ENCODE measurements at places on chromosomes 13 and 19.

- DNase-seq = no peak
Observed at GRCh38 chr13:104043184-104043583, 977.0 kb upstream of the SLC10A2 start.

GRCh38 chr13:28489524-28489931 is 5.4 kb downstream of the FLT1 start:
- no peak for DNase-seq

- DNase-seq = no peak
Observed at GRCh38 chr13:111919286-111919685, 147.7 kb upstream of the SOX1 start.

DNA sequence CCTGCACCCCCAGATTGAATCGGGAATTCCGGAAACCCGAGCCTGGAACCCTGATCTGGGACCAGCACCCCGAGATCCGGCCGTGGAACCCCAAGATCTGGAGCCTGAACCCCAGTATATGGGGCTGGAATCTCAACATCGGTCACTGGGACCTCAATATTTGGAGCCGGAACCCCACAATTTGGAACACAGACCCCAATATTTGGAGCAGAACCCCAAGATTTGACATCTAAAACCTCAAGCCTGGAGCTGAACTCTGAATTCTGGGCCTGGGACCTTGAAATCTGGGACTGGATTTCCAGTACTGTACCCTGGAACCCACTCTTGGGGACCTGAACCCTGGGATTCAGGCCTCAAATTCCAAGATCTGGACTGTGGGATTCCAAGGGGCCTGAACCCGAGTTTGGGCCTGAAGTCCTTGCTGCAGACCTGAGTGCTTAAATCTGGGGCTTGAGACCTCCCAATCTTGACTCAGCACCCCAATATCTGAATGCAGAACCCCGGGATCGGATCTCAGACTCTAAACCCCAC is 629 bp downstream of the LRFN3 start:
- DNase-seq = no peak

- DNase-seq = no peak
Observed at GRCh38 chr19:3225677-3226093, 1.2 kb downstream of the CELF5 start.

- DNase-seq = no peak
Observed at GRCh38 chr13:32949820-32950219, 66.4 kb upstream of the KL start.

DNA sequence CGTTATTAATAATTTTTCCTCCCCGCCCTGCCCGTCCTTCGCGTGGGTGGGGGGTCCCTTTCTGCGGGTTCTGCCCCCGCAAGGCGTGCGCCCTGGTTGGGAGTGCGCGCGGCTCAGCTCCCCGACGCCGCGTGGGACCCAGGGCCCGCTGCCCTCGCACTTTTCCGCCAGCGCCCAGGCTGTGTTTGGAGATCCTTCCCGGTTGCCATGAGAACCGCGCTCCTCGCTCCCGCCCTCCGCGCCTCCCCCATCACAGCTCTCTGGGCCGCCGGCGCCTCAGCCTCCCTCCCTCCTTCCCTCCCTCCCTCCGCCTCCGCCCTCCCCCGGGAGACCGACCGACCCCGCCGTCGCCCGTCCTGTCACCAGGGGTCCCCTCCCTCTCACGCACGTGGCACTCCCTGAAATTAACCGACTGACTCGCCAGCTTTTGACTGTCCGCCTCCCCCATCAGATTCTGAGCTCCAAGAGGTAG is 2.4 kb upstream of the SSBP4 start:
- DNase-seq = peak; percentile 41

- DNase-seq = no peak
Observed at GRCh38 chr13:87128491-87128890, 542.7 kb upstream of the SLITRK5 start.

DNA sequence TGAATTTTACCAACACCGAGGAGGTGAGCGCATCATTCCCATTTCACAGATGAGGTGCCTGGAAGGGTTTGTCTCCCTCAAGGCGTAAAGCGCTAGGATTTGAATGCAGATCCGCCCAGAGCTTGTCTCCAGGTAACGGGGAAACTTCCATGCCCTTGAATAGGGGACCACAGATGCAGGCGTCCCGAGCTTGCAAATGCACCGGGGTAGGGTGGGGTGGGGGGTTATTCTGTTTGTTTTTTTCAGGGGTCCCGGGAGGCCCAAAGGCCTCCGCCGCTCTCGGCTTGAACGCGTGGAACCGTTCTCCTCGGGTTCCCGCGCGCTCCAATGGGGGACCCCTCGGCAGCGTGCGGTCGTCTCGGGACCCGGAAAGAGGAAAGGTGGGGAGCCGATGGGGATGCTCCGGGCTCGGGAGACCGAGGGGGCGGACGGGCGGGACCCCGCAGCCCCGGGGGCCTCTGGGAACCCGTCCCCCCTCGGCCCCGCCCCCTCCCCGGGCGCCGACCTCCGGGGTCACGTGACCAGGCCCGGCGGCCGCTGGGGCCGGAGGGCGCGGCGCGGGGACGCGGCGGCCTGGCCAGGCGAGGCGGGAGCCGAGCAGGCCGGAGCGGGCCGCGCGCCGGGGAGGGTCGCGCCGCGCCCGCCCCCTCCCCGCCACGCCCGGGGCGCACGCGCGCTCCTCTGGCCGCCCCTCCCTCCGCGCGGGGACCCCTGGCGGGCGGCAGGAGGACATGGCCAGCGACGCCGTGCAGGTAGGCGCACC is at the start of gene PKN1:
PKN1 (plus strand) TSS at position 516 of the 763 bp plus-strand sequence; CDS start at position 732, 216 bp downstream.
- peak; percentile 66 for DNase-seq

DNA sequence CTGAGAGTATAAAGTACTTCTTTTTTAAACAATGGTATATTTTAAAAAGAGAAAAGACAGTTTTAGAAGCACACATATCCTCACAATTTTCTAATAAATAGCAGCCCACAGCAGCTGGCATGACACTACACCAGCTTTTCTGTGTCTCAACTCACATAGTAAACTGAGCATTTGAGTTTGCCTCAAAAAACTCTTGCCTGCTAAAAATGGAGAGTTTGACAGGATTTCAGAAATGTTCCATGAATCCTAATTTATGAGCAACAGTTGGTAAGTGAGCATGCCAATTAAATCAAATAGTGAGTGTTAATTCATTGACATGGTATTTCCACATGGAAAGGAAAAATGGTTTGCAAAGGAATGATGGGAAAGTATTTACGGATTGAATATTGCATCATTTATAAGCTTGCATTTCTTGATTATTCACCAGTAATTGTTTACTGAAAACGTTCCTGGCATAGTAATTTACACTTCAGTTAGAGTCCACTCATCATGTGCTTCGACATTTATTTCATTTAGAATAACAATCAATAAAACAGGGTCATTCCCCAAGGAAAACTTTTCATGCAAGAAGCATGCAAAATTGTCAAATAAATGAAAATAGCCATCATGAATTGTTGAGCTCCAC is 323.0 kb downstream of the EFNB2 start:
- no peak for DNase-seq
